Thymus (tissue), 14 donors: ENCODE measurements at places on chromosomes 3 and 15.

GRCh38 chr15:47388299-47388698, 329.0 kb upstream of the SEMA6D start:
- DNase-seq = no peak

DNA sequence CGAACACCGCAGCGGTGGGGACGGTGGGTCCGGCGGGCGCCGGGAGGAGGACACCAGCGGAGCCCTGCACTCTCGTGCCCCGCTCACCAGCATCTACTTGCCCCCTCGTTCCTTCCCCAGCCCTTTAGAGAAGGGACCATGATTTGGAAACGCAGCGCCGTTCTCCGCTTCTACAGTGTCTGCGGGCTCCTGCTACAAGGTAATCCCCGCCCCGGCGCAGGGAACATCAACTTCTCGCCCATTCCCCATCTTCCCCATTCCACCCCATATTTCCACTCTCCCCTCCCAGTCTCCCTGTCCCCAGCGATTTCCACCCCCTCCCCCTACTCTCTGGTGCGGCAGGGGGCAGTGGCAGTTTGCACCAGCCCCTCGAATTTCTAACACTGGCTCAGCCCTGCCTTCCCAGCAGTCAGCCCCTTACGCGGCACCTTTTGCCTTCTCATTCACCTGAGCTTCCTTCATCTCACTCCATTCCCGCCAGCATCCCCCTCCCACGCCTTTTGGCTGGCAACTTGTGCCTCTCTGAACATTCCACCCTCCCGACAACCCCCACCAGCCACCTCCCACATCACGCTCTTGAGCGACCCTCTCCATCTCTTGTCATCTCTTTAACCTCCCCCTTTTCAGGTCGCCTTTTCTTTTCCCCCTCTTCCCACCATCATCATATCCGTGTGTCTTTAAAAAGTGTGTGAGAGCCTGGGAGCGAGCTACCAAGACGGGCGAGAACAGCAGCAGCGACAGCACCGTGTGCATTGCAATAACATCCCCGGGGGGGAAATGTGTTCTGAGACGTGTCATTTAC, 882 bp downstream of the CADM2 start:
- DNase-seq = no peak

DNA sequence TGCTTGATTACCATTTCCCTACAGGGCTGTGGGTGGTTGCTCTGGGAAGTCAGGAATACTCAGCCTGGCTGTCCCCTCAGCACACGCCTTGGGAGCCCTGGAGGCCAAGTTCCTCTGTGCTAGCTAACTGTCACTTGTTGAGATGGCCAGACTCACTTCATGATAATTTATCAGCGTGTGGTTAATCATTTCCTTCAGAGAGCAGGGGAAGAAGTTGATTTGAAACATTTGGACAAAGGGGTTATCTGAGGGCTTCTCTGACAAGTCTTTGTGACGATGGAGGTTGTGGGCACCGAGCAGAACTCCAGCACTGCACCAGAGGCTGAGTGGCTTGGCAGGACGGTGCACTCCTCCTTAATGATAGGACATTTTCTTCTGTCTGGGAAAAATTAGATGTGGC, 61.9 kb downstream of the WHAMM start:
- no peak for DNase-seq

- no peak for DNase-seq
These were observed 8.6 kb upstream of the TP63 start for GRCh38 chr3:189622629-189623028.

GRCh38 chr3:69313251-69313650, 72.6 kb downstream of the FRMD4B start:
- DNase-seq = no peak

DNA sequence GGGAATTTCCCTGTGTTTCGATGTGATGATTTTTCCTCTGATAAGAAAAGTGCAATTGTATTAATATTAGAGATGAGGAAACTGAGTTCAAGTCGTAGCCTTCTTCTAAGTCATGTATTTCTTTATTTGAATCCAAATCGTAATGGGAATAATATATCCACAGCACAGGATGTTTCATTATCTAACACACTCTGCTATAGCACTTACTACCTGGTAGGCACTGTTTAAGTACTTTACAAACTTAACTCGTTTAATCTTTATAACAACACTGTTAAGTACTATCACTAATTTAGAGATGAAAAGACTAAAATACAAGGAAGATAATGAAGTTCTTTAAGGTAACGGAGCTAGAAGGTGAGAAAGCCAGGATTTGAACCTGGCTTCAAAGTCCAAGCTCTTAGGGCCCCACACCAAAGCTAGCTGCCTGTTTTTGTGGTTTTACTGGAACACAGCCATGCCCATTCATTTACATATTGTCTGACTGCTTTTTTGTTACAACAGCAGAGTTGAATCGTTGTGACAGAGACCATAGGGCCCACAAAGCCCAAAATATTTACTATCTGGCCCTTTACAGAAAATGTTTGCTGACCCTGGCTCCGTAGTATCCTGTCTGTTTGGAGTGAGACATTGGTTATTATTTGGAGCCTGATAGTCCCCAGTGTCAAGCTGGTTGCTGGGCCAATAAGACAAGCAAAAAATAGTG, 9.6 kb upstream of the ATP13A3 start:
- no peak for DNase-seq
